Activated naive CD8-positive, alpha-beta T cell treated with anti-CD3 and anti-CD28 coated beads for 36 hours (primary cell): ENCODE measurements at places on chromosomes 3 and 15. TPM values are rescaled to one million over a fixed set of nuclear protein-coding genes. Genes with fewer than 3 reads are reported as not detected.
A peak's percentile ranks its signal among the peaks of the same experiment; 100 is the strongest.

The A4GNT gene
- total RNA-seq, result not detected

The NR1I2 gene
- total RNA-seq, result 1.2 TPM

DNA sequence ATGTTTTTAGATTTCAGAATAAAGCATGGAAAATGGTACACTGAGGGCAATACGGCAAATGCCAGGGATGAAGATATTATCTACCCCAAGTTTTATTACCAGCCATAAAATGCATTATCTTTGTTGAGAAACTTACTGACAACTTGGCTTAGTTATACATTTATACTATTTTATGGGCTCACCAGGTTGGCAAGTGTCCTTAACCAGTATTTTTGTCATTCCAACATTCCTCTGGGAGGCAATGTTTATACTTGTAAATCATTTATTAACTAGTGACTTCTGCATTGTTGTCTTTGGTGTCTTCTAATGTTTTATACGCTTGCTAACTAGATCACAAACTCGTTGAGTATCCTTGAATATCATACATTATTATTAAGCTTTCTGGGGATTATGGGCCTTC lies 18.0 kb upstream of the ADGRG7 start:
- no peak for DNase-seq
- H3K4me1 ChIP-seq, result peaks cover 4% of the 10 kb centered on the region
- no peaks in the 10 kb centered on the region for H3K36me3 ChIP-seq
- H3K27ac ChIP-seq, result no peak overlapping the region
- H3K27me3 ChIP-seq, result no peaks in the 10 kb centered on the region

DNA sequence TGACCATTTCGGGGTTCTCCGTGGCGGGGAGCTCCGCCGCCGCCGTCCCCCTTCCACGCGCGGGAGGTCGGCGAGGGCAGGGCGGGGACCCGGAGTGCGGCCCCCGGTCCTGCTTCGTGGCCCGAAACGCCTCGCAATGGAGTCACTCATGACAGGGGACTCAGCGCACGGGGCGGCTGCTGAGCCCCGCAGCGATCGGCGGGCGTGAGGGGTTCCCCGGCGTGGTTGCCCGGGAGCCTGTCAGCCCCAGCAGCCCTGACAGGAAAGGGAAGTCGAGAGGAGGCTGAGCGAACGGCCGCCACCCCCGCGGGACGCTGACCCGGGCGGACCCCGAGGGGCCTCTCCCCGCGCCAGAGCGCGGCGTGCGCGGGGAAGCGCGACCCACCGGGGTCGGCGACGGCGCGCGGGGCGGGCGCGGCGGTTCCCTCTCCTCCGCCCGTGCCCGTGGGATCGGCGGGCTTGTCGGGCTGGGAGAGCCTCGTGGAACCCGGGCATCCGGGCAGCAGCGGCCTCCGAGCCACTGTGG lies 564 bp upstream of the PIGZ start:
- peak; percentile 61 for DNase-seq
- peak overlapping the region; percentile 51 for H3K27ac ChIP-seq
- H3K4me1 ChIP-seq, result peaks cover 10% of the 10 kb centered on the region
- H3K4me3 ChIP-seq, result peak overlapping the region; percentile 78

The FYTTD1 gene
- total RNA-seq, result 25.0 TPM

The ACAN gene
- total RNA-seq, result not detected

The UCN2 gene
- total RNA-seq, result not detected

DNA sequence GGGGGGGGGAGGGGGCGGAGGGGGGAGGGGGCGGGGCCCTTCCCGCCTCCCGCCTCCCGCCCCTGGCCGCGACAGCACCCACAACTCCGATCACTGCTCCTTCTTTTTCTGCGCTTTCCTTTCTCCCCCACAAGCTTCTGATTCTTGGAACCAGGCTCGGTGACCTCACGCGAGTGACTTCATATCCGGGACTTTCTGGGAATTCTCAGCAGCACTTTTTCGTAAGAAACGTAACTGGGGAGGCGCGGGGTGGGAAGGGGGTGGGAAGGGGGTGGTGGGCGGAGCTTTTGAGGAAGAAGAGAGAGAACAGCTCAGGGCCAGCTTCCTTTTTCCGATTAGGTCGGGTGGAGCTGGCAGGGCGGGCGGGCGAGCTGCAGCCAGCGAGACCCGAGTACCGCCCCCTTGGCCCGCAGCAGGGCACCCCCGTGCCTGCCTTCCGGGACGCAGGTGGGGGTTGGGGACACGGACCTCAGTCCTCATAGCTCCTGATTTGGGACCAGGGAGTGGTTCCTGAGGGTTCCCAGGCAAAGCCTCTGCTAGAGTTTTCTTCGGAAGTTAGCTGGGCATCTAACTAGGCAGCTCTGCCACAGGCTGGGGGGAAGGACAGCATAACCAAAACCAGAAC lies 14.6 kb downstream of the XIRP1 start:
- peaks cover 43% of the 10 kb centered on the region for H3K4me1 ChIP-seq
- H3K4me3 ChIP-seq, result peak overlapping the region; percentile 56
- no peaks in the 10 kb centered on the region for H3K27me3 ChIP-seq
- peak; percentile 81 for DNase-seq
- H3K27ac ChIP-seq, result peak overlapping the region; percentile 87

The LHFPL4 gene
- total RNA-seq, result not detected

DNA sequence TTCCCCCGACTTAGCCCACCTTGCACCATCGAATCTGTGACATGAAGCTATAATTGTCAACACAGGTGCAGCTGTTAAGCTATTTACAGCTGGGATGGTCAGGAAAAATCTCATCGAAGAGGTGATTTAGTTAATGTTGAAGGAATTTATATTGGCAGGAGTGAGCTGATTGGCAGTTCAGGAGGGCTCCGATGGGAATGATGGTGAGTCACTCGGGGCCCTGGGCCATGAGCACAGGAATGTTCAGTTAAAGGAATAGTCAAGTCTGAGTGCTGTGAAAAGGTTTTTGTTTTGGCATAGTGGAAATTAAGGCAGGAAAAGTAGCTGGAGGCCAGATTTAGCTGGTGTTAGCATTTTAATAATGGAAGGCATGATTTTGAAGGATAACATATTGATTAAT lies 95.7 kb downstream of the OXSM start:
- H3K27ac ChIP-seq, result no peak overlapping the region
- no peaks in the 10 kb centered on the region for H3K36me3 ChIP-seq
- H3K4me1 ChIP-seq, result no peaks in the 10 kb centered on the region
- peaks cover 7% of the 10 kb centered on the region for H3K27me3 ChIP-seq

The LRRC15 gene
- not detected for total RNA-seq

DNA sequence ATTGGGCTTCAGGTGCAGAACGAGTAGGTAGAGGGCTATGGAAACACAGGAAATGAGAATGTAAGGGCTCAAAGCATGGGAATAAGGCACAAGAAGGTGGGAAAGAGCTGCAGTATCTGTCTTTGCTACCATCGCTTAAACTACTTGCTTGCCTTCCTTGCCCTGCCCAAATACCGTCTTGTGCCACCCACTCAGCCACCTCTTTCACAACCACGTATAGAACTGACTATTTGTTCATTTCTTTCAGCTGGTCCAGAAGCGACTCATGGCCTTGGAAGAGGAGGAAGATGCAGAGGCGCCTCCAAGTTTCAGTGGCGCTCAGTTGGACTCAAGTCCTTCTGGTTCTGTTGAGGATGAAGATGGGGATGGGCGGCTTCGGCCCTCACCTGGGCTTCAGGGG lies 11.8 kb downstream of the LPCAT4 start:
- H3K36me3 ChIP-seq, result peaks cover 3% of the 10 kb centered on the region
- no peak for DNase-seq
- no peak overlapping the region for H3K4me3 ChIP-seq

GRCh38 chr3:188468662-188469061 lies 314.7 kb downstream of the LPP start:
- H3K4me3 ChIP-seq, result no peak overlapping the region
- peaks cover 13% of the 10 kb centered on the region for H3K36me3 ChIP-seq
- no peak overlapping the region for H3K27ac ChIP-seq
- peaks cover 3% of the 10 kb centered on the region for H3K4me1 ChIP-seq
- no peaks in the 10 kb centered on the region for H3K27me3 ChIP-seq

DNA sequence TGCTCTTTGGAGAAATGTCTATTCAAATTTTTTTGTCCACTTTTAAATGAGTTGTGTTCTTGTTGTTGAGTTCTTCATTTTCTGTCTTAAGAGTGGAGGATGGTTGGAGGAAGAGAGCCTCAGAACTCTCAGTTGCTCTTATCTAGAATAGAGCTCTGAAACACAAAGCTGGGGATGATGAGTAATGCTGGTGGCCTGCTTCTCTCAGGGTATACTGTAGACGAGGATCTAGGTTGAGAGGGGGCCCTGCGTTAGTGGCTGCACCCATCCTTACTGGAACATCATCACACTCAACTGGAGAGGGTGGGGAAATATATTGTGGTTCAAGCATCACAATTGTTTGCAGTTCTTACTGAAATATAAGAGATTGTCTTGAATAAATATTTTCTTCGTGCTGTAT lies 1.8 kb downstream of the SPTSSB start:
- no peak overlapping the region for H3K27ac ChIP-seq
- peaks cover 65% of the 10 kb centered on the region for H3K27me3 ChIP-seq
- peaks cover 13% of the 10 kb centered on the region for H3K4me1 ChIP-seq
- DNase-seq, result no peak

The GOLGA8G gene
- not detected for total RNA-seq

The CPLX3 gene
- total RNA-seq, result not detected

The IL5RA gene
- total RNA-seq, result not detected

The LXN gene
- 8.2 TPM for total RNA-seq

DNA sequence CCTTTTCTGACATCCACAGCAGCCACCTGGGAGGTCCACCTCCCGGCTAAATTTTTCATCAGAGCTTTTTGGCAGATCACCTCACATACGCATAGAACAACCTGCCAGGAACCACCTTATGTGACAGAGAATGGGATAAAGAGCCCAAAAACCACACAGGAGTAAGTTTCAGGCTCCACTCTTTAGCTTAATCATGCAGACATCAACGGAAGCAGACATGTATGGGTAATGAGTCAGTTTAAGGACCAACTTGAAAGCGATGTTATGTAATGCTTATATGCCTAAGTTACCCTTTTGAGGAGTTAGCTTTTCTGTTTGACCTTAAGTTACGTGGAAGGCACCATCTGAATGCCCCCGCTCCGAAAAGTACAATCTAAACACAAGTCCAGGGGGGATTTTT lies 183.3 kb upstream of the BHLHE40 start:
- H3K27me3 ChIP-seq, result no peaks in the 10 kb centered on the region
- peaks cover 80% of the 10 kb centered on the region for H3K36me3 ChIP-seq
- peaks cover 2% of the 10 kb centered on the region for H3K4me1 ChIP-seq
- H3K4me3 ChIP-seq, result no peak overlapping the region
- no peak overlapping the region for H3K27ac ChIP-seq

The TM4SF4 gene
- total RNA-seq, result not detected

GRCh38 chr3:121414924-121415323 lies 130.9 kb downstream of the POLQ start:
- H3K27me3 ChIP-seq, result peaks cover 3% of the 10 kb centered on the region
- DNase-seq, result no peak
- H3K27ac ChIP-seq, result no peak overlapping the region
- H3K4me3 ChIP-seq, result no peak overlapping the region
- H3K4me1 ChIP-seq, result peaks cover 11% of the 10 kb centered on the region

- H3K4me1 ChIP-seq, result peaks cover 24% of the 10 kb centered on the region
- no peak for DNase-seq
- no peaks in the 10 kb centered on the region for H3K27me3 ChIP-seq
- H3K27ac ChIP-seq, result no peak overlapping the region
- H3K36me3 ChIP-seq, result peaks cover 4% of the 10 kb centered on the region
Measured at GRCh38 chr3:184157206-184157605, 2.0 kb downstream of the DVL3 start.

The CLDN16 gene
- not detected for total RNA-seq

GRCh38 chr3:162998205-162998604 lies 1501.6 kb downstream of the OTOL1 start:
- H3K4me3 ChIP-seq, result no peak overlapping the region
- H3K27ac ChIP-seq, result no peak overlapping the region
- H3K36me3 ChIP-seq, result no peaks in the 10 kb centered on the region
- no peaks in the 10 kb centered on the region for H3K4me1 ChIP-seq
- H3K27me3 ChIP-seq, result no peaks in the 10 kb centered on the region

The CDC25A gene
- 57.4 TPM for total RNA-seq

- peaks cover 10% of the 10 kb centered on the region for H3K36me3 ChIP-seq
- no peaks in the 10 kb centered on the region for H3K27me3 ChIP-seq
- no peaks in the 10 kb centered on the region for H3K4me1 ChIP-seq
- H3K4me3 ChIP-seq, result no peak overlapping the region
- H3K27ac ChIP-seq, result no peak overlapping the region
- no peak for DNase-seq
Measured at GRCh38 chr15:90945091-90945490, 9.6 kb upstream of the RCCD1 start.

DNA sequence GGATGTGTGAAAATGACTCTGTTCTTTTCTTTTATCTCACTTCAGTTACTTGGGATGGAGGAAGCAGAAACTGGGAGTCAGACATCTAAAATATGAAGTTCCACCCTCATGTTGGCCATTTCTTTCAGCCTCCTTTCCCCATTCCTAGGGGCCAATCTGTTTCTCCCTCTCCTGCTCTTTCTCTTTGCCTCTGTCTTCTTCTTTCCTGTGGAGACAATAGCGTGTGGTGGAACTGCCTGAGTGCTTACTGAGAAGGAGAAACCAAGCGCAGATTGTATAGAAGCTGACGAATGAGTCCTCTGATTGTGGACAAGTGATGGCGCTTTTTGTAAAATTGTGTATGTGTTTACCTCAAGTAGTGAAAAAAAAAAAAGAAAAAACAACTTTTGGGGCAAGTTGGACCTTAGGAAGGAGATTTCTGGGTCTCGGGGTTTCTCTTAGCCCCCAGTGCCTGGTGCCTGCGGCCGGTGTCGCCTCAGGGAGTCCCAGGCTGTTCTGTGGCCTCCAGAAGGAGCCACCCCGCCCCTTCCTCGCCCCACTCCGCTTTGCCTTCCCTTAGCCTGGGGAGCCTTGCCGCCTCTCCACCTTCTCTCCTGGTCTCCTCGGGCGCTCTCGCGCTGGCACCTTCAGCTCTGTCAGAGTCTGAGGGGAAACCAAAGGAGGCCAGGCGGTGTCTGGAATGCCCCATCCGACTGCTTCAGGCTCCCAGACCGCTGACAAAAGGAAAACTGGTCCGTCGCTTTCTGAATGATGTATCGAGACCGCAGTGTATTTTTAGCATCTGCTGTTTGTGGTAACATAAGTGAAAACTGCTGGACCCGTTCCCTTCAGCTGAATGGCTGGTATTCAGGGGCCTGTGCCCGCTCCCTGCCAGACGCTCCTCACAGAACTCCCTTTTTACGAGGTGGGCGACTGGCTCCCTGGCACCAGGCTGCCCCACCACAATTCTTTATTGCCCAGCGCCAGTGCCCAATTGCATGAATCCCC lies 30.1 kb downstream of the SCG5 start:
- no peak overlapping the region for H3K27ac ChIP-seq
- no peaks in the 10 kb centered on the region for H3K27me3 ChIP-seq
- no peak overlapping the region for H3K4me3 ChIP-seq

The GOLGA6L7 gene
- not detected for total RNA-seq
